ENCODE measurements at places on chromosomes 16 and 17.
A peak's percentile ranks its signal among the peaks of the same experiment; 100 is the strongest.

DNA sequence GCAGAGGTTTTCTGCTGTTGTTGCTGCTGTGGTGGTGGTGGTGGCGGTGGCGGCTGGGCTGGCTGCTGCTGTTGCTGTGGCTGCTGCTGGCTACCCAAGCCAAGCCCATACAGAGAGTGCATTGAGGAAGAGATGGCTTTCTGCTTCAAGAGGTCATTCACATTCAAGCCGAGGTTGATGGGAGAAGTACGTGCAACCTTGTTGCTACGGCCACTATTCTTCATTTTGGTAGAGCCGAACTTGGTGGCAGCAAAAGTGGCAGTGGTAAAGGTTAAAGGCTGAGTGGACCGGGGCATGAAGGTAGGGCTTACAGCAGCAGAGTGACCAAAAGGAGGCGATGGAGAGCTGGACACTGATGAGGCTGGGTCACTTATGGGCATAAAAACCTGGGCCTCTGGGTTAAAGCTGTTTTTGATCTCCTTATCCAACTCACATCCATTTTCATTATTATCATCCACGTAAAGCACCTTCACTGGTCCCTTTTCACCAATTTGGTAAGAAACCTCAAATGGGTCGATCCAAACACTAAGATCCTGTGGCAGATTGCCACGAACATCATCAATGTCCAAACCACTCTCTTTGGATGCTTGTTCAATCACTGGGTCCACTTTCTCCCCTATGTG is 2.8 kb downstream of the TOB1 start:
- DNase-seq, result peak; percentile 2

- DNase-seq, result no peak
Observed at GRCh38 chr16:30416624-30417528, 9.5 kb downstream of the ZNF771 start.

- DNase-seq, result no peak
Observed at GRCh38 chr16:56477096-56477878, 25.9 kb downstream of the OGFOD1 start.

GRCh38 chr17:30429155-30429554 is 48.1 kb upstream of the GOSR1 start:
- DNase-seq, result no peak

DNA sequence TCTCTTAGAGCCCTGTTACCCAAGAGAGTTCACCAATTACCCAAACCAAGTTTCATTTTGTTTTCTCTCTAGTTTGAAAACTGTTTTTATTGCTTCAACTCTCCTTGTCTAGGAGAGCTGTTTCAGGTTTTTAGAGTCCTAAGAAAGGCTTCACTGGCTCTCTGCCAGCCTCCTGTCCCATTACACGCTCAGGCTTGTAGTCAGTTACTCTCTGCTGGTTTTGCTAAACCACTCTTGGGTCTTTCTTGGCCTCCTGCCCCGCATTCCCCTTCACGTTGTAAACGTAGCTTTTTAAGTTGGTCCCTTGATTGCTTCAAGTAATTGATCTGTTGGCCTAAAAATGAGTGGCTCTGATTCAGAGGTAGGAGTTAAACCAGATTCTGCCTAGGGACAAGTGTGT is 529.1 kb downstream of the MAF start:
- no peak for DNase-seq

- DNase-seq, result no peak
Observed at GRCh38 chr16:70691223-70692129, 5.6 kb upstream of the MTSS2 start.

DNA sequence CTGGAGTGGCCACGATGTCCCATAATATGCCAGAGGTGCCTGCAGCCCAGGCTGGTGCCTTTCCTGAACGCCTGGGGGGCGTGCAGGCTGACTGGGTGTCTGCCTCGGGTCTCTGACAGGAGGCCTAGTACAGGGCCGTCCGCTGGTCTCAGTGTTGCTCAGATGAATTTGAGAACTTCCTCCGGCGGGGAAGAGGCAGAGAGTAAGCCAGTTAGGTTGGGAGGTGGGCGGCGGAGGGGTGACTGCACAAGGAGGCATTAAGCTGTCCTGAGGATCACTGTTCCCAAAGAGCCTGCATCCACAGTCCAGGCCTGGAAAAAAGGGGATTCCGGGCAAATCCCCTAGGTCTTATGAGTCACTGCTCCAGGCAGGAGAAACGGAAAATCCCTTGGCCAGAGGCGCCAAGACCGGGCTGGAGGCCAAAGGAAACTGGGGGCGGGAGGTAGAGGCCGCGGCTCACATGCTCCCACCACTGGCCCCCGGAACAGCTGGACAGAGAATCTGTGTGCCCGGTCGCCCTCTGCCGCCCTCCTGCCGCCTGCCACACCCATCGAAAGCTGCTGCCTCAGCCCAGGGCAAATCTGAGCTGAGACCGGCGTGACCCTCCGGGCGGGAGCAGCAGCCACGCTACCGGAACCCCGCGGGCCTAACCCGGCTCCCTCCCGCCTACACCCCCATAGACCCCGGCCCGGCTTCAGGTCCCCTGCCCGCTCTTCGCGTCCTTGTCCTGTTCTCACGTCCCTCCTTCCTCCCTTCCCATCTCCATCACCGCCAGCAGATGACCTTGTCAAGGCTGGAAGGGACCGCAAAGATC is 1.2 kb downstream of the TRIM47 start:
- DNase-seq, result peak; percentile 24

DNA sequence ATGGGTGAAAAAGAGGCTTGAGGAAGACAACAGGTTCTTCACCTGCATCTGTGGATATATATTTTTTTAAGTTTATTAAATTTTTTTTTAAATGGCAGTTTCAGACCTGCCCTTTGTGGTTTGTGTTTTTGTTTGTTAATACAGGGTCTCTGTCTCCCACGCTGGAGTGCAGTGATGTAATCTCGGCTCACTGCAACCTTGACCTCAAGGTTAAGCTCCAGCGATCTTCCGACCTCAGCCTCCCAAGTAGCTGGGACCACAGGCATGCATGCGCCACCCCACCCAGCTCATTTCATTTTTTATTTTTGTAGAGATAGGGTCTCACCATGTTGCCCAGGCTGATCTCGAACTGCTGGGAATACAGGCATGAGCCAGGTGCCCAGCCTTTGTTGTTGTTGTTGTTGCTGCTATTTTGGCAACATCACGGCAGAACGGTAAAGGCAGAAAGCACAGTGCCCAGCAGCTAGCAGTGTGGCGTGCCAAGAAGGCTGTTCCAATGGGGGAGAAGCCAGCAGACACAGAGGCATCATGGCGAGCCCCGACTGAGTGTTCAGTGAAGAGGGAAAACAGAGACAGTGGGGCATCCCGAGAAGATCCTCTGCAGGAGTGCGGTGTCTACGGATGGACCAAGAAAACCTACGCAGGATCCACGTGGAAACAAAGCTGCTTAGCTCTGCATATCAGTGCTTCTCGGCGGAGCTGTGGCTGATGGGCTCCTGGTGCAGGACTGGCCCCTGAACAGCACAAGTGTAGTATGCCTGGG is 19.6 kb downstream of the TMC6 start:
- DNase-seq, result no peak

GRCh38 chr17:1160591-1161390 is 19.0 kb downstream of the ABR start:
- DNase-seq, result no peak

DNA sequence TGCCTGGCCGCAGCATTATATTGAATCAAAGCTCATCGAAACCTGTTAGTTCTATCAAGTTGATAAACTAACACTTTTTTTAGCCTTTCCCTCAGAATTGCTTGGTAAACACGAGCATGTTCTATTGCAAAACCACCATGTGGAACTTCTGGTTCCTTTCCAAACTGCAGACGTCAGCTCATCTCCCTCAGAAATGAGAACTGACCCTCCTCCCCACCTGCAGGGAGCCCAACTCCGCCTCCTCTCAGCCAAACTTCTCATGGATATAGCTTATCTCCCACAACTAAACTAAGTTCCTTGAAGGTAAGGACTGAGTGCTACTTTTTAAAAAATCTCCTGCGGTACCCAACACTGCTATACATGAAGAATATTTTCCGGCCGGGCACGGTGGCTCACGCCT is 6.7 kb downstream of the SHMT1 start:
- DNase-seq, result no peak

- peak; percentile 30 for DNase-seq
Observed at GRCh38 chr17:6686026-6686425, 27.1 kb downstream of the SLC13A5 start.

GRCh38 chr16:52709306-52709705 is 162.4 kb upstream of the TOX3 start:
- DNase-seq, result no peak

GRCh38 chr17:76234354-76234679 is 6.0 kb downstream of the RNF157 start:
- no peak for DNase-seq

DNA sequence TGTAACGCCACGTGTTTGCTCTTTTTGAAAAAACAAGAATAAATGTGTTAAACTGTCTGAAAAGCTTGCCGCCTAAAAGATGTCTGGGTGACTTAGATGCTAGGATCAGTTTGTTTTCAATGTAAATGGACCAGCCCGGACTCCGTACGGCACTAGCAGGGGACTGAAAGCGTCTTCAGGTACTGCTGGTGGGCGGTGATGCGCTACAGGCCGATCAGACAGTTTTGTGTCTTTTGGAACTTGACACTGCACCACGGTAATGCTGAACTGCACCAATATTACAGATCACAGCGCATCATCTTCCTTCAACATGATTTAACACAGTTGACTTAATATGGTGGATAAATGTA is 727 bp upstream of the MBTPS1 start:
- peak; percentile 36 for DNase-seq

GRCh38 chr17:1134634-1135324 is 45.0 kb downstream of the ABR start:
- DNase-seq, result no peak

DNA sequence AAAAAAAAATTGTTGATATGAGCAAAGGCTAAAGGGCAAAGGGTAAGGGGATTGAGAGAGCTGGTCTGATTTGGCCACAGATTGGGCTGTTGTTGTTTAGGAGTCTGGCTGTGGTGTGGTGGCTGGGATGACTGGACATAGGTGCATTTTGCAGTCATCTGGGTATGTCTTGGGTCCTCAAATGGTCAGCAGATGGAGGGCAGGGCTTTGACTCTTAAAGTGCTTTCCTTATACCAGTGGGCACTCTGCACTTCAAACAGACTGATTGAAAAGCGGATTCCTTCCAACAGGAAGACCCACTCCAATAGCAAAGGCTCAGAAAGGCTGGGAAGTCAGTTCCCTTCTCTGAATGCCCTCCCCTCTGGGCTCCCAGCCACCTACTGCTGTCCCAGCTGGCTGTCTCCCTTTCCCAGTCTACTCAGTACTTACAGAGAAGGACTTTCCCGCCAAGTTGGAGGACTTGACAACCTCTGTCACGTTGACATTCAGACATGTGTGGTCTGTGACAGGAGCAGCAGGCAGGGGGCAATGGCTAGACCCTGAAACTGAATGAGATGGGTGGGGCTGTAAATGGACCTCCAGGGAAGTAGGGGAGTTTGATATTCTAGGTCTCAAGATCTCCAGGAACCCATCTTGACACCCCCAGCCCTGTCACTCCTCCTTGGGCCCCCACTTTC is 19.6 kb upstream of the MFSD6L start:
- no peak for DNase-seq

- DNase-seq, result no peak
Observed at GRCh38 chr17:31697838-31698237, 161.2 kb downstream of the COPRS start.

DNA sequence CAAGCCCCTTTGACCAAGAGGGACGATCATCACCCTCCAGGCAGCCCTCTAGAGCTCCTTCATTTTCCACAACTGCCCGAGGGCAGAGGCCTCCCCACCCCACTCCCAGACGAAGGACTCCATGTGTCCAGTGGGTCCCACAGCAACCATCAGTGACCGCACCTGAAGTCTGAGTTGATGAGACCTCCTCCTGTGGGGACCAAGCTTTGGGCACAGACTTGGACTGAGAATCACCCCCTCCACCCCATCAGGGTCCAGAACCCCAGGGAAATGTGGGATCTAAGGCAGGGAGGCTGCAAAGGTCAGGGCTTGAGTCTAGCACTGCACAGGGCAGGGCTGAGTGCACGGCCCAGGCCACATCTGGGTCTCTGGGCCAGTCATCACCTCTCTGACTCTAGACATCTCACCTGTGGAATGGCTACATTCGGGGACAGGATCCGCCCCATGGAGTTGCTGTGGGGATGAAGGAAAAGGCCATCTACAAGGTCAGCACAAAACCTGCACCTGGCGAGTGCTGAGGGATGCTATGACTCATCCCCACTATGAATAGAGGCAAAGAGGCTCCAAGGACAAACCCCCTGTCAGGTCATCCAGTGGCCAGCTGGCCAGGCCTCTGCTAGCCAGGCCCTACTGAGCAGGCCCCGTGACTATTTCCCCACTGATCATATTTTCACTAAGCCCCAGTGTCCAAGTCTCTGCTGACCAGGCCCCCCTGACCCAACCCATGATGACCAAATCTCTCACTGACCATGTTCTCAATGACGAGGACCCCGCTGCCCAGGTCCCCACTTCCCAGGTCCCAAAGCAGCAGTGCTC is 38.4 kb downstream of the TNFRSF13B start:
- DNase-seq, result no peak

DNA sequence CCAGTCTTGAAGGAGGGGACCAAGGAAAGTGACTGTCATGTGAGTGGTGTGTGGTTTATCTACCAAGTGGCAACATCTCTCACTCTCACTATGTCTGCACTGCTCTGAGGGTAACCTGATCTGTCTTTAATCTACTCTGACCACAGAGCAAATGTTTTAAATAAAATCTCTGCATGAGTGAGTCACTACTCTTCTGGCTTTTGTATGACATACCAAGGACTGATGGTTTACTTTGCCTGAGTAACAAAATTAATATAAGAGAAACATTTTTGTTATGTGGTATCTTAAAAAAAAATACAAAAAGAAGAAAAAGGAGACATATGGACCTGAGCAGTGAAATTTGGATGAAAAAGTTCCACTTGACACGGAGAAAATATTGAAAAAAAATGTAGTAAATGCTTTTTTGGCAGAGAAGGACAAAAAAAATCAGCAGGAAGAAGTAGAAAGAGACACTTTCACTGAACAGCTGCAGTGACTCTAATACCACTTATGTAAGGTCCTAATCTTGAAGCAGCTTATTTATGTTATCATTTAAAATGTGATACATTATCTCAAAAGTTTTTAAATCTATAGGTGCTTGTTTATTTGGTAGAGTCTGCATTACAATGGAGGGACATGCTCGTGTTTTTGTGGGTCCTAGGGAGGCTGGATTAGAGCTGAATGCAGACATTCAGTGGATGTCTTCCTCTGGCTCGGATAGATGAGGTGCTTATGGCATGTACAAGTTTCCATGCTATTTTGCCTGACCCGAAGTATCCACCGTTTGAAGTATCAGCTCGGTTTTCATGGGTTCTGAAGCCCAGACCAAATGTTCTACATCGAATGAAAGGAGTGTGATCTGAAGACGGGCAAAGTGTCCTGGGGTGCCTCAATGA is 240.7 kb downstream of the MAP2K6 start:
- DNase-seq, result no peak

DNA sequence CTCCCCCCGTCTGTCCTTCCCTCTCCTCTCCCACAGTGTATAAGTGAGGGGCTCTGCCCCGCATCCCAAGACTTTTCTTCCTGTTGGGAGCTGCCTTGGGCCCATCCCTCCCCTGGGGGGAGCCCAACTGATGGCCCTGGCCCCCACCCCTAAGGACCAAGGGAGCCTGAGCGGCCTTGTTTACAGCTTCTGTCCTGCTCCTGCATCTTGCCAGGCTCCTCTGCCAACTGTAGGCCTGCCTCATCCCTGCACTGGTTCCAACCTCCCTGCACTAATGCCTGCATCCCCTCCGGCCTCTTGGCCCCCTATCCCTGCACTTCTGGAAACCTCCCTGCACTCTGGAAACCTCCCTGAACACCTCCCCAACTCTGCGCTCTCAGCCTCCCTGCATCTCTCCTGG is 1.4 kb upstream of the PAGR1 start:
- DNase-seq, result no peak
